ENCODE measurements at places on chromosomes 3 and 15.
A peak's percentile ranks its signal among the peaks of the same experiment; 100 is the strongest.

DNA sequence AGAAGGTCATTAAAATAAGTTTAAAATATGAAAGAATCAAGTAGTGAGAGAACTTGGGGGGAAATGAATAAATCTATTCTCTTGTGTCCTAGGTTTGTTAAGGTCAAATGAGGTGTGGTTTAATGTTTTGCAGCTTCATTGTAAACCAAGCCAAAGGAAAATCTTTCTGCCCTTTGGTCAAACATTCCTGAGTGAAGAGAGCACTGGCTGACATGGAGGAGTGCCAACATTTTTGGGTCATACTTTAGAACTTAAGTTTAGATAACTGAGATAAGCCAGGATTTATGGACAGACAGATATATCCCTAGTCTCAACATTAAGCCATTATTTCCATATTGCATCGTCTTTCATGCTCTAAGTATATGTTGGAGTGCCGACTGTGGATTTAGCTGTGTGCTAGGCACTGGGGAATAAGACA lies 66.4 kb downstream of the PTPRG start:
- DNase-seq: peak; percentile 16

DNA sequence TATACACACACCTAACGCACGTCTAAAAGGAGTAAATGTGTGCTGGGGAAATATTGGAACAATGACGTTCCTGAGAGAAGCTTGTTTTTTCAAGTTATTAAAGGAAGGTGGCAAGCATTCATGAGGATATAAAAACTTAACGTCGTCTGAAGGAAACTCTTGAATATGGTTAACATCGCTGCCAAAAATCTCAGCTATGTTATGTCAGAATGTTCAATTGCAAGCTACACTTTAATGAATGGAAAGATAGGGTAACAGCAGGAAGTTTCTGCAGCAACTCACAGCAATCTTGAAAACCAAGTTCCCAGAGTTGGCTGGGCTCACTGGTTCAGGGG lies 54.3 kb upstream of the MEF2A start:
- no peak for DNase-seq

- DNase-seq: peak; percentile 45
These were observed 26.9 kb downstream of the PRKAR2A start for GRCh38 chr3:48820612-48821324.

- DNase-seq: no peak
These were observed 150.7 kb downstream of the TMCO5A start for GRCh38 chr15:38085114-38085513.

DNA sequence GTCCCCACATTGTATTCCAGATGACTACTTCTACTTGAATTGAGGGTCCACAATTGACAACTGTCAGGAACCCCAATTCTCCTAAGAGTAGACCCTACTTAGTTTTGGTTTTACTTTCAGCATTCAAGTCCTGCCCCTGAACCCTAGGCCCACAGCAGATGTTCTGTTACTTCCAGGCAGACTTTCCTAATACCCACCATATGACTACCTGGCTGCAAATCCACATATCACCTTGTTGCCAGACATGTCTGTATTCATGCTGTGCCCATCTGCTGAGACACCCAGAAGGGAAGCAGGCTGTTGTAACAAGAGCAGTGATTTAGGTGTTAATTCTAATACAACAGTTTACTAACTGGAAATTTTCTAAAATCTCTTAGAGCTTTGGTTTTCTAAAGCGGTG lies 235.1 kb upstream of the CCDC54 start:
- DNase-seq: no peak

GRCh38 chr3:177145381-177145780 lies 51.9 kb downstream of the TBL1XR1 start:
- DNase-seq: no peak

DNA sequence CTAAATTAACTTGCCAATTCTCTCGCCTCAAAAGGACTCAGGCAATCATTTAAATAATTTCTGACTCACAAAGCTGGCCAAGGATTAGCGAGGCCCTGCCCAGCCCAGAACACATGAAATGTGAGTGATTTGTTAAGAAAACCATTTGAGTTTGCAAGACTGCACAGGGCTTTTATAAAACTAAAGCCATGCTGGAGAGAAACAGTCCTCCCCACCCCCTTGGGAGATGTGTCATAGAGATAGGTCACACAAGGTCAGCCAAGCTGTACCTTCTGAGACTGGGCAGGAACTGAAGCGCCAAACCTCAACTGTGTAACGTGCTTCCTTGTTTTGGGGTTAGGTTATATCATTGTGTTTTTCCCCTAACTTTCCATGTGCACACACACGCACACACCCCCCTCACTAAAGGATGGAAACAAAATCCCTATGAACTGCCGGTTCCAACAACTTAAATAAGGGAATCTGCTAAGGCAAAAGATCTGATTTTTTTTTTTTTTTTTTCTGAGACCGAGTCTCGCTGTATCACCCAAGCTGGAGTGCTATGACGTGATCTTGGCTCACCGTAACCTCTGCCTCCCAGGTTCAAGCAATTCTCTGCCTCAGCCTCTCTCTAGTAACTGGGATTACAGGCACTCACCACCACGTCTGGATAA lies 8.1 kb downstream of the SPATA12 start:
- DNase-seq: peak; percentile 81

GRCh38 chr15:95459273-95459672 lies 871.2 kb upstream of the NR2F2 start:
- peak; percentile 72 for DNase-seq

DNA sequence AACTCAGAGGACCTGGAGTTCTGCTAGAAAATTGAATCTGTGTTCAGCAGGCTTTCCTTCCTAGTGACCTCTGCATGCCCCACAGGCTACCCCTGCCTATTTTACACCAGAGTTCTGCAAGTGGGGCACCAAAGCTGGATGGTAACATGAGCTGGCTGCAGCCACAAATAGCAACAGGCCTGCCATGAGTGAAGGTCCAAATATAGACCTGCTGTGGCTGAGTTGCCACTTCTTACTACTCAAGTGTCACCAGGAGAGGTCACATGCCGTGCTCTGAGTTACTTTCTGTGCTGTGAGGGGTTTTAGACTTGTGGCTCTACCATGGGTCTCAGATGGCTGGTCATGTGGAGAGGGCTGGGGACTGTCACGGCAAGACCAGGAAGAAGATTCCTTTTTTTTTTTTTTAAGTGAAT lies at the start of gene FSD2:
TSS of gene FSD2 (minus strand) at position 76 of the 413 bp plus-strand sequence. CDS start 18,679 bp downstream, outside the sequence.
- no peak for DNase-seq

GRCh38 chr3:45969953-45970352 lies 25.7 kb downstream of the FYCO1 start:
- DNase-seq: no peak

DNA sequence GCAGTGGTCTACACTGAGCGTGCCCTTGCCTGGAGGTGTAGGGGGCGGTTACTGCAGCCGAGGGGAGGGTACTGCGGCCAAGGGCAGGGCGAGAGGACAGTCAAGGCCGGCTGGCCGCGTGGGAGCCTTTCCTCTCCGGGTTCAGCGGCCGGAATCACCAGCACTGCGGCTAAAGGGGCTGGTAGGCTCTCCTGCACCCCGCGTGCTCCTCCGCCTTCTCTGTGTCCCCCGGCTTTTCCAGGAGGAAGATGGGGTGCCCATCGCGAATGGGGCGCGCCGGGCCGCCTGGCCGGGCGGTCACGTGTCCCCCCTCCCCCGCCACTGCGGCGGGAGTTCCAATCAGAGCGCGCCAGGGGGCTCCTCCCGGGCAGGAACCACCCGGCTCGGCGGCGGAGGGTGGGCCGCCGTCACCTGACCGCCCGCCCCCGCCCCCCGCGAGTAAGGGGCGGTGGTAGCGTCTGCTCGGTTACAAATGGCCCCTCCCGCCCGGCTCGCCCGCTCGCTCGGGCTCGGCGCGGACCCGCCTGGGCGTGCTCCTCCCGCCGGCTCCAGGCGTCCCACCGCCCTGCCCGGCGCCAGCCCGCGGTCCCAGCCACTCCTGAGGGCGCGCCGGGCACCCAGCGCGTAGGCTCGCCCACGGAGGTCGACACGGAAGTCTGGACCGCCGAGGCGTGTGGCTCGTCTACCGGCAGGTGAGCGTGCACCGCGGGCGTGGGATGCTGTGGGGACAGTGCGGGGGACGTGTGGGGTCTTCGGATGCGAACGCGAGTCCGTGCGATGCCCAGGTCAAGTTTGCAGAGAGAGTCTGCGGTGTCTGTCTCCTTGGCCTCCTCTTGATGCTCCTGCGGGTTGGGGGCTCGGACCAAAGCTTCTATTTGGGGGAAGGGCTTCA lies 242.6 kb upstream of the TOPAZ1 start:
- DNase-seq: no peak

DNA sequence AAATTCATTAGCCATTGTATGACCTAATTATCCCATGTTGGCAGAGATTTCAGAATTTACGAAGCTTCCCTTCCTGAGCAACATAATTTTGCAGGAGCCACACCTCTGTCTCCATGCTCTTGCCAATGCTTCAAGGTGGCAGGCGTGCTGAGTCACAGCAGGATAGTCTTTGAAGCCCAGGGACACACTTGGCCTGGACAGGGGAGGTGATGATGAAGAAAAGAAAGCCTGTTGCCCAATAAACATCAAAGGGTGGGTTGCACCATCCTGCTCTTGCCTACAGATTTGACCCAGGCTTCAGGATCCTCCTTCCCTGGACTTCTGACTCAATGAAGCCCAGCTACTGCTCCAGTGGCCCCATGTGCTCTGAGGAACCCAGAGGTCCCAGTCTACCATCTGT lies 117.1 kb downstream of the MINAR1 start:
- DNase-seq: no peak

DNA sequence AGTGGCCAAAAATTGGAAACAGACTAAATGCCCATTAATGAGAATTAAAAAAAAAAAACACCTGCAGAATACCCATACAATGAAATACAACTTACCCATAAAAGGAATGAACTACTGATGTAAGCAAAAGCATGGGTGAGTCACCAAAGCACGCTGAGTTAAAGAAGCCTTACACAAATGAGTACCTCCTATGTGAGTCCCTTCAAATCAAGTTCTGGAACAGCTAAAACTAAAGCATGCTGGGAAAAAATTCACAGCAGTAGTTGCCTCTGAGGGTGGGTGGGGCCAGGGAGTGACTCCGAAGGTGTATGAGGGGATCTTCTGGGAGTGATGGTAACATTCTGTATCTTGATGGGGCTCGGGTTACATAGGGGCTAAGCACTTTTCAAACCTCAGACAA lies 11.4 kb downstream of the MYO5C start:
- peak; percentile 49 for DNase-seq

DNA sequence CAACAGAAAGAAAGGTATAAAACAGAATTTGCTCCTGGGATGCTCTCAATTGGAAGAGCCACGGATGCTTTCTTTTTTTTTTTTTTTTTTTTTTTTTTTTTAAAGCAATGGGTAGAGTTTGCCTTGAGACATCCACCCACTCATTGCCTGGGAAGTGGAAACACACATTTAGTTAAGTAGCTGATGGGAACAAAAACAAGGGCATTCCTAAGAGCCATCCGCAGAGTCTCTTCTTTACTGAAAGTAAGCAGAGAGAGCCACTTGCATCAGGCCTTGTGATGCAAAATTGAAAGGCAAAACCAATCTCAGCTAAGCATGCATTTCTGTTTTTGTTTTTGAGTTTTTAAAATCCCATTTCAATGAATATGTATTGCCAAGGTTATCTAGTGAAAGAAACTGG lies 787.9 kb upstream of the LMCD1 start:
- DNase-seq: no peak

- DNase-seq: no peak
These were observed 166.2 kb downstream of the CHDH start for GRCh38 chr3:53680028-53680427.

- peak; percentile 4 for DNase-seq
These were observed 464.9 kb downstream of the TAFA4 start for GRCh38 chr3:68467465-68467864.

GRCh38 chr3:12947504-12948369 lies 106.4 kb upstream of the RPL32 start:
- DNase-seq: peak; percentile 70

- DNase-seq: no peak
These were observed 40.4 kb upstream of the LIMD1 start for GRCh38 chr3:45554006-45554666.

- DNase-seq: no peak
These were observed 146.6 kb downstream of the FEZF2 start for GRCh38 chr3:62226601-62227339.

- DNase-seq: no peak
These were observed 205.5 kb downstream of the MECOM start for GRCh38 chr3:169457807-169458697.

DNA sequence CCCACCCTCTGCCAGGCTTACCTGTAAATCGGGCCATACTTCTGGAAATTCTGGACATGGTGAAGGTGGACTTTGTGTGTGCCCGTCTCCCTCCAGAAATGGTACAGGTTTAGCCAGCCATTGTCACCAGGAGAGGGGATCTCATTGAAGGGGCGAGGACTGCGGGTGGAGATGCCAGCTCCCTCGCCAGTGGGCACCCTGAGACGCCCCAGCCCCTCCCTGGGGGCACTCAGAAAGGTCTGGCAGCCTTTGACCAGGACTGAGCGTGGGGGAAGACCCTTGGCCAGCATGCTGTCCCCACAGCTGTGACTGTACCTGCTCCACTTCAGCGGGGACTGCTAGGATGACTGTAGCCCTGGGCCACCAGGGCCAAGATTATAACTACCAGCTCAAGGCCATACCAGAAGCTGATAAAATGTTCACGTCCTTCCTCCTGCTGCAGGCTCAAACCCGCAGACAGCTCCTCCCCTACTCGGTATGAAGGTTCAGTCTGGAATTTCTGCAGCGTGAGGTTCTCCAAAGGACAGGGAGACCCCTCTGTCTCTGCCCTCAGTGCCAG lies at the start of gene CYP11A1:
TSS of gene CYP11A1 (minus strand) at position 351 of the 559 bp plus-strand sequence. CDS start at position 290, 61 bp downstream.
- no peak for DNase-seq

GRCh38 chr3:60675424-60675823 lies 575.8 kb downstream of the FHIT start:
- no peak for DNase-seq

DNA sequence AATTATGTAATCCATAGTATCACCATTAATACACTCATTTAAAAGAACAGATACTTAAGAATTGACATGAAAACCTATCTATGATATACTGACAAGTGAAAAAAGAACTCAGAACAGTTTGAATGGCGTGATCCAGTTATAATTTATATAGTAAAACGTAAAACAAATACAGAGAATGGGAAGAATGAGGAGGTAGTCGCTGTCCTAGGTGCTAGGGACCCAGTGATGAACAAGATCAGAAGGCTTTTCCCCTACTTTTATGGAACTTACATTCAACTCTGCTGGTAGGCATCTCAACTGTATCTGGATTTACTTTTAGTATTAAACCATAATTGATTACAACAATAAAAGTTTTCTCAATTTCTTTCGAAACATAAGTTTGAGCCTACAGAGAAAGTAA lies 31.8 kb downstream of the GSK3B start:
- DNase-seq: peak; percentile 16

- no peak for DNase-seq
These were observed 534.9 kb upstream of the ARRDC4 start for GRCh38 chr15:97425596-97425995.

DNA sequence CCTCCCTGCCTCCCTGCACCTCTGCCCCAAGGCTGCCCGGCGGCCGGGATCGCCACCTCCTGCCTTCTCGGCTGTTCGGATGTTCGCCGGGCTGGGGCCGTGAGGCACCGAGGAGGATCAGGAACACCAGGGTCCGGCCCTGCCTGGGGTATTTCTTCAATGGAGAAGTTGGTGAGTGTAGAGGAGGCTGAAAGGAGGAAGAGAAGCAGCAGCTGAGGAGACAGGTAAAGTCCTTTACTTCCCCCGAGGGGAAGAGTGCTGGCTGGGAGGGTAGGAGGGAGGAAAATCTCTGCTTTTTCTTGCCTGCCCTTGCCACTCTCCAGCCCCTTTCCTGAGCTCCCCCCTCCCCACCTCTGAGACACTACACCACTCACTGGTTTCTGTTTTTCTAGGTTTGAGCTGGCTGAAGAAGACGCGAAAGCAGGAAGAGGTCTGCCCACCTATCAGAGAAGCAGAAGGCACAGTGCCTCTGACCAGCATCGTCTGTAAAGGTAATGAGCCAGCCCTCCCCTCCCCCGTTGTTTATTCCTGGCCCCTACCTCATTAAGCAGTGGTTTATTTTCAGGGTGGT lies 519 bp downstream of the ASB7 start:
- DNase-seq: peak; percentile 12

GRCh38 chr3:74643636-74644035 lies 29.2 kb upstream of the CNTN3 start:
- DNase-seq: no peak
